ENCODE measurements at places on chromosomes 1 and 21. TPM values are rescaled to one million over a fixed set of nuclear protein-coding genes. Genes with fewer than 3 reads are reported as not detected.

Gene BACE2
- total RNA-seq: 64.2 TPM

Gene SZT2
- total RNA-seq: 30.1 TPM

Gene VHLL
- 0.19 TPM for total RNA-seq

Gene XKR8
- not detected for total RNA-seq

Gene SDC3
- 42.8 TPM for total RNA-seq

Gene PODN
- total RNA-seq: not detected

Gene NGF
- not detected for total RNA-seq

Gene SHE
- total RNA-seq: 0.11 TPM

Gene TRIM58
- 12.9 TPM for total RNA-seq

Gene NPR1
- 0.26 TPM for total RNA-seq

Gene TUFT1
- total RNA-seq: 33.2 TPM

Gene INTS3
- total RNA-seq: 41.5 TPM

Gene LHX8
- 1.3 TPM for total RNA-seq

Gene SMAP2
- total RNA-seq: 19.9 TPM

Gene NBPF10
- total RNA-seq: 1.4 TPM

Gene MPL
- total RNA-seq: not detected

Gene LYPD8
- 0.56 TPM for total RNA-seq

Gene TMEM52
- 1.2 TPM for total RNA-seq

Gene LCE3E
- not detected for total RNA-seq

Measured in A375 (cell line).